ENCODE measurements at places on chromosomes 11 and 22.

DNA sequence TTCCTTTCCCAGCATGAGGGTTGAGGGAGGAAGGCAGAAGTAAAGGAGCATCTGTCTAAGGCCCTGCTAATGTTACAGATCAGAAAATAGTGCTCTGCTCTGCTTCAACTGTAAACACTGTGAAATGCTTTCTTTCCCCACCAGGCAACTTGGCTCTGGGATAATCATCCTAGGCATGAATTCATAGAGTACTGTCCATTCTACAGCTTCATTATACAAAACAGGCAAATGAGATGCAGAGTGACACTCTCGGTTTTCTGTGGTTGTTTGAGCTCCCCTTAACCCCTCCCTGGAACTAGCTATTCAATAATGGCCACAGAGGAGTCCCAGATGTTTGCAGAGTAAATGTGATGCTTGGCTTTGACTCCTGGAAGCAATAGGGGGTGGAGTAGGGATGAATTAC is 184.3 kb upstream of the CTSC start:
- DNase-seq, result no peak

DNA sequence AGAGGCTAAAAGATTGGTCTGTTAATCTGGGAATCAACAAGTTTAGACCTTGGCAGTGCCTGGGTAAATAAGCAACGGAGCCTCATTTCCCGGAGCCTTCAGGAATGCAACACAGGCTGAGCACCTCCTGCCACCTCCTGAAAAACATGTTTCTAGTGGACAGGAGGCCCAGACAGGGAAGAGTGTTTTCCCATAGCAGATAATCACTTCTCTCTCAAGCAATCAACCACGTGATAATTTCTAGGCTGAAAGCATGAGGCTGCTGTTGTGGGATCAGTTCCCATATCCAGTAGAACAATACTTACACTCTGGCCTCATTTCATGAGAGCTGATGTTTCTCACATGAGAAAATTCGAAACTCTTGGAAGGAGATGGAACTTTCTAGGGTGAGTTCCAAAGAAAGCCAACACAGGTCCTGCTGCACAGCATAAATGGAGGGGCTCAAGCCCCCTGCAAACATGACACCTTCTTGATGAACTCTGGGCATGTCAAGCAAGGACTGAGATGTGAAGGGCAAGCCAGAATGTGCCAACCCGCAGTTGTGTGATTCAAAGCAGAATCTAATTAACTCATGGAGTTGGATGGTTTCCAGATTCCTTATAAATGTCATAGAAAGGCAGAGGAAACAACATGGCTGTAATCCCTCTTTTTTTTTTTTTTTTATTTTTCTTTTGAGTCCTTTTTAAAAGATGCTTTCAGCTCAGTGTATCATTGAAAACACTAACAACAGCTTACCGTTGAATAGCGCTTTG is 228.5 kb upstream of the SESN3 start:
- no peak for DNase-seq

- no peak for DNase-seq
Observed at GRCh38 chr22:48835857-48836672, 991.6 kb downstream of the BRD1 start.

- DNase-seq, result no peak
Observed at GRCh38 chr11:9201372-9202162, 63.6 kb downstream of the DENND5A start.

DNA sequence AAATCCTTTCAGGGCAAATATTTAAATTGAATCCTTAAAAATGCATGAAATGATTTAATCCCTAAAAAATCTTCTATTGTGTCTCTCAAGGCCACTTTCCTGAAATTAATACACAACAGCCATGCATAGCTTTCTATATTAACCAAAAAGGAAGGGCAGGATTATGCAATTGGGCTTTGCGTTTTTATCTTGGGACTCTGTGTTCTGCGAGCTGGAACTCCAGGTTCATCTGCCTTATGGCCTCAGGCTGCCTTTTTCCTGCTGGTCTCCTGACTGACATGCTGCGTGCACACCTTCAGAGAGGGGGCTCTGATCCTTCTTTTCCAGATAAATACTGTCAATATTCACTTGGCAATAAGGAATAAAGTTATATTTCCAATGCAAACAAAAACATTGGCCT is 141.7 kb upstream of the GRIA4 start:
- no peak for DNase-seq

Data from activated CD4-positive, alpha-beta T cell treated with anti-CD3 and anti-CD28 coated beads for 4 hours (primary cell).